ENCODE measurements at places on chromosomes 3 and 15.

DNA sequence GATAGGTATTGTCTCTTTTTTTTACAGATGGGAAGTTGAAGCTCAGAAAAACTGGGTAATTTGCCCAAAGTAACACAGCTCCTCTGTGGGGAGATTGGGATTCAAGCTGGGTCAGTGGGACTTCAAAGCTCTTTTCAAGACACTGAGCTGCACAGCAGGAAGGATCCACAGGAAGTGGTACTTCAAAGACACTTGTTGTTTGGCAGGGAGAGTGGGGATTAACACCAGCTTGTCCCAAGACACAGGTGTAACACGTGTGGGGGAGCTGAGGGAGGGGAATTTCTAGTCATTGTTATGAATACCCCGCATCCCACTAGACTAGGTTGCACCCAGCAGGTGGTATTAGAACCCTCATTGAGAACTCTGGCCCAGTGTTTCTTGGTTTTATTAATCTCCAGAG lies 116.0 kb downstream of the FOXB1 start:
- no peak for DNase-seq

DNA sequence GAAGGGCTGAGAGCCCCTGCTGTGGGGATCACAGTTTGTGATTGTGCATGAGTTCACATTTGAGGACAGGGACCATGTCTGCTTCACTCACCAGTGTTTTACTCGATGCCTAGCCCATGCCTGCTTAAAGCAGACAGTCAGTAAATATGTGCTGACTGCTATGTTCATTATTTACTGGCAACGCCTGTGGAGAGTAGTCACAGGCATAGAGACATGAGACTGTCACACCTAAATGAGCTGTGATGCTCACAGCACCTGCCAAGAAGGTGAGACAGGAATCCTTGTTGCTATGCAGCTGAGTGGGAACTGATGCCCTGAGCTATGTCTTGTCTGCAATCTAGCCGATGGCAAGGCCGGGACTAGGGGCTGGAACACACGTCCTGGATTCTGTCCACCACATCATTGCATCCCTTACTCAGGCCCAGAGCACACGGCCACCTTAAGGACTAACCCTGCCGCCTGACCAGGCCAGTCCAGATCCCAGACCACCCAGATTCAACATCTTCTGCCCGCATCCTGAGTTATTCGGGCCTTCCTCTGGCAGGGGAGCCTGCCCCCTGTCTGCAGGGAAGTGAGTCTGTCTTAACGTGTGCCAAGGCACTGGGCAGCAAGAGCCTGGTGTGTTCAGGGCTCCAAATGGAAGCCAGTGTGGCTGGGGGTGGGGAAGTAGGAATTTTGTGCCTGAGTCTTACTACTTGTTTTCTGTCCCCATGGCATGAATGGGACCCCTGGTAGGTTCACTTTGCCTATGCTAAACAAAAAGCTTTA lies 44.8 kb downstream of the FGD5 start:
- DNase-seq: no peak

- DNase-seq: no peak
Observed at GRCh38 chr3:55089211-55089610, 161.4 kb upstream of the LRTM1 start.

- no peak for DNase-seq
Observed at GRCh38 chr3:17158941-17159682, 274.4 kb downstream of the PLCL2 start.

GRCh38 chr3:78570496-78570895 lies 1197.3 kb downstream of the ROBO1 start:
- DNase-seq: no peak

DNA sequence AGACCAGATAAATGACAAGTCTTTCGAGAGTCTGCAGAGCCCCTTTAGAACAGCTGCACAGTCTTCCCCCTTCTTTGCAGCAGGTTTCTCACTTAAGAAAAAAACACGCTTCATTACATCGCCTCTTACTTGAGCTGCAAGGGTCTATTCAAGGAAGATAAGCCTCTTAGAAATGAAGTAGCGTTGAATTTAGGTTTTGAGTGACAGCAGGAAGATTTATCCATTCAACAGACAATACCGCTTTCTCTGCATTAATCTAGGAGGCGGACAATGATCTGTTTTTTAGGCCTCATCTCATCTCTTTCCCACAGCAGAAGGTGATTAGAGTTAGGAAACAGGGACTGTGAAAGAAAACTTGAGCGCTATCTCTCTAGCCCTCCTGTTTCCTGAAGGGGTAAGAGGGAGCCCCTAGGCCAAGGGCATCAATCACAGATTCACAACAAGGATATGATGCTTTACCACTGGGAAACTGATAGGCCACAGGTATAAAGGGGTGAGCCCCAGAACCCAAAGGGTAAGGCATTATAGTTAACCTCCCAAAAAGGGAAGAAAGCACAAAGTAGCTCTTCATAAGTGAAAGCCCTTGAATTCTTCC lies 84.3 kb downstream of the MECOM start:
- DNase-seq: no peak

GRCh38 chr3:160157321-160157720 lies 67.9 kb upstream of the C3orf80 start:
- no peak for DNase-seq

DNA sequence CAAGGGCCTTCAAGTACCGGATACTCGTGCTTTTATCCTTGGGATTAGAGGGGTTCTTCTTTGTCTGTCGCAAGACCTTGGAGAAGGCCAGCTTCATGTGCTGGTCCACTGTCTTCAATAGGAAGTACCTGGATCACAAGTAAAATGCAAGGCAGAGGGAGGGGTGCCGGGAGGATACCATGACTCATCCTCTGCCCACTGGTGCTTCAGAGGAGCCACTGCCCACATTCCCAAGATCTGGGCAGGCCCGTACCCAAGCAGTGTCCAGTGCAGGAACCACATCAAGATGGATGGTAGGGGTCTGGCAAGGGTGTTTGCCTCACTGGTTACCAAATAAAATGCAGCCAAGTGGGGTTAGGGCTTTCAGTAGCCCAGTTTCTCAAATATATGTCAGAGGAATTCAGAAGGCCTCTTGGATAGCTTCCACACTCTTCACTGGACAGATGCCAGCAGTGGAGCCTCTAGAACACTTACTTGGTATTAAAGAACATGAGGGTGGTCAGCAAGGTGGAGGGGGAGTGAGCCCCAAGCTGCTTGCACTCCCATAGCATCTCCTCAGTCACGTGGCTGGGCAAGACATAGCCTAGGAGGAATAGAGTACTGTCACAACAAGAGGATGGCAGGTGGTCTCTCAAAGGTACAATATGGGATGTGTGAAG lies 3.6 kb upstream of the IMPDH2 start:
- DNase-seq: no peak

- DNase-seq: no peak
Observed at GRCh38 chr3:16140116-16140893, 34.2 kb upstream of the GALNT15 start.

DNA sequence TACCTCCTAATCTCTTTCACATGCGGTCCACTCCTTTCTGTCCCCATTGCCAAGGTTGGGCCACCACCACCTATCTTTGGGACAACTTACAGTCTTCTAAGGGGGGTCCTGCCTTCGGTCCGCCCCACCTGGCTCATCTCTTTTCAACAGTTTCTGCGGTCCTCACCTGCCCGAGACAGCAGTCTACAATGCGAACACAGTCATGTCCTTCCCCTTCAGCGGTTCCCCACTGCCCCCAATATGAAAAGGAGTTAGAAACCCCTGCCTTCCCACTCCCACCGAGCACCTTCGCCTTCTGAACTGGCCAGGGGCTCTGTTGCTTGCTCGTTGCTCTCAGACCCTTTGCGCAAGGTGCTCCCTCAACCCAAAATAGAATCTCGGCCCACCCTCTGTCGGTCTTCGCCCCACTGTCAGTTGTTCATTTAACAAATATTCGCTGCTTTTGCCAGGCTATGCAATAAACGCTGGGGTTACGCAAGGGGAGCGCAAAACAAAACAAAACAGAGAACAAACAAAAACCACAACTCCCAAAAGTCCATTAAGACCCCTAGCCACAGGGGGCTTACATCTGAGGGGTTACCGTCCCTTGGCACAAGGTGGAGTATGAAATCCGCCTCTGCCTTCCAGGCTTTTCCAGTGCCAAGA lies 611 bp upstream of the FANCI start:
- DNase-seq: no peak

GRCh38 chr3:120470870-120471269 lies 20.1 kb upstream of the FSTL1 start:
- no peak for DNase-seq

DNA sequence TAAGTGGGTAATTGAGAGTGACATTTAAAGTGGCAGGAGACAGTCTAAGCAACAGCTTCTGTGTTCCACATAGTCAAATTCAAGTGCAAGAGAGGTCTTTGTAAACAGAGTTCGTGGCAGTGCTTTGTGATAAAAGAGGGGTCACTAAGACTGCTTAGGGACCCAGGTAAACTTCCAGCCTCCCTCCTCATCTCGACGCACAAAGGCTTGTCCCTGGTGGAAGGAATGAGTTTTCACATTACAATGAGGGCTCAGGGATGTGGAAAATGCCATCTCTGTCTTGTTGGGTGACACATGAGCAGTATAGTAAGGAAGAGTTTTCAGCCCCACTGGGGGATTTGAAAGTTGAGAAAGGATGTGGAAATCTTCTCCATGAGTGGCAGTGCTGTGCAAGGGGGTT lies 7.3 kb downstream of the GMNC start:
- DNase-seq: no peak

- no peak for DNase-seq
Observed at GRCh38 chr15:96066126-96066525, 264.4 kb upstream of the NR2F2 start.

DNA sequence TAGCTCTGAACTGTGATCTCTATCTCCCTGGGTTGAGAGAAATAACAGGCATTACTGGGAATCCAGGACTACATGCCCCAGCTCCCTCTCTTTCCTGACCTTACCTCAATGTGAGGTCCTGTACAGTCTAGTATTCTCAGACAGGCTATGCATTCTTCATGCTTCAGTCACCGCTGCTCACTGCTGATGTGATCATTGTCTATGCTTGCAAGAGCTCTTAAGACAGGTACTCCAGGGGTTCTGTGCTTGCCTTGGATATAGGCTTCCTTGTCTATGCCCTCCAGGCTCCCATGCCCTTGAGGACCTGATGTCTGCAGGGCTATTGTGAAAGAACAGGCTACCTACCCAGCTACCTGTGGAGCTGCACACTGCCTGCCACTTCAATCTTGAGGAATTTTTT lies 183.6 kb downstream of the MBNL1 start:
- no peak for DNase-seq

- DNase-seq: no peak
Observed at GRCh38 chr3:3817865-3818264, 18.6 kb downstream of the LRRN1 start.

DNA sequence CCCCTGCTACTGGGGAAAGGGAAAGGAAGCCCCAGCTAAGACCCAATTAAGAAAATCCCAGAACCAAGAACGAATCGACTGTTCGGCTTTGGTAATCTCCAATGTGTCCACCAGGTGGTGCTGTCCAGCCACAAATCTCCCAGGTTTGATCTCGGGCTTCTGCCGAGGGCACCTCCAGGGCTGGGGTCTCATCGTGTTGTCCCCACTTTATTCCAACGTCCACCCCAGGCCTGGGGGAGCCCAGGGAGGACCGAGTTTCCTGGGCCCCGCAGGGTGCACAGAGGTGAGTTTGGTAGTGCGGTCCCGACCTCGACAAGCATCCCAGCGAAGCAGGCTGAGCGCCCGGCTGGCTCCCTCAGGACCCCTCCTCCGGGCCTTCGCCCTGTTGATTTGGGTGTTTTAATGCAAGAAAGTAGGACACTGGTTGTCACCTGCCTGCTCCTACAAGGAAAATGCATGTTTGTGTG lies 185.1 kb downstream of the GOLGA6L6 start:
- no peak for DNase-seq

DNA sequence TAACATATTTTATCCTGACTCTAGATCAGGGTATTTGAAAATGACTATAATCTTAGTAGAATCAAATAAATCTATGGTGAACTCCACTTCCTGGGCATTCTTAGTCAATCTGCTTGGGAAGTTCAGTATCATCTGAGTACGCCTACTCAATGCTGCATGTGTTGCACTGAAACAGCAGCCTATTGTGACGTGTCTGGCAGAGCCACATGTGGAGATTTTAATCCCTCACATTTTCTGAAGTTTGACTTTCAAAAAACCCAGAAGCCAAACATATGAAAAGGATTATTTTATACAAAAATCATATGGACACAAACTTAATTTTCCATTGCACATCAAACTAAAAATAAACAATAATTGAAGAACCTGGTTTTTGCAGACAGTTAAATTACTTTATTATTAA lies 798.3 kb downstream of the ROBO1 start:
- DNase-seq: no peak

DNA sequence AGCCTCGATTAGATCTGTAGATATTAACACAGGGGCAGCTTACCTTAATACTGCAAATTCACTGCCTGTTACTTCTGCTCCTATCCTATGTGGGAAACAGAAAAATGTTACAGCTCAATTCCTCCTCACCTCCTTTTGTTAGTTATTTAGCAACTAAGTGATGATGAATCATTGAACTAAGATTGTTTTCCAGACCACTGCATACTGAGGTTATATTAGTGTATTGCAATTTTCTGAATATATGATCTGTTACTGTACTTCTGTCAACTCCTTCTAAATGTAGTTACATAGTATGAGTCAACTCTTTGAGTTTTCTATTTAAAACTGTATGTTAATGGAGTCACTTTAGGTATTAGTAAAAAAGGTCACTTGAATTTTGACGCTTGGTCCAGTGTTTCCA lies 331.5 kb upstream of the SLCO3A1 start:
- DNase-seq: no peak

- no peak for DNase-seq
Observed at GRCh38 chr15:55741833-55742497, 987 bp downstream of the PRTG start.

DNA sequence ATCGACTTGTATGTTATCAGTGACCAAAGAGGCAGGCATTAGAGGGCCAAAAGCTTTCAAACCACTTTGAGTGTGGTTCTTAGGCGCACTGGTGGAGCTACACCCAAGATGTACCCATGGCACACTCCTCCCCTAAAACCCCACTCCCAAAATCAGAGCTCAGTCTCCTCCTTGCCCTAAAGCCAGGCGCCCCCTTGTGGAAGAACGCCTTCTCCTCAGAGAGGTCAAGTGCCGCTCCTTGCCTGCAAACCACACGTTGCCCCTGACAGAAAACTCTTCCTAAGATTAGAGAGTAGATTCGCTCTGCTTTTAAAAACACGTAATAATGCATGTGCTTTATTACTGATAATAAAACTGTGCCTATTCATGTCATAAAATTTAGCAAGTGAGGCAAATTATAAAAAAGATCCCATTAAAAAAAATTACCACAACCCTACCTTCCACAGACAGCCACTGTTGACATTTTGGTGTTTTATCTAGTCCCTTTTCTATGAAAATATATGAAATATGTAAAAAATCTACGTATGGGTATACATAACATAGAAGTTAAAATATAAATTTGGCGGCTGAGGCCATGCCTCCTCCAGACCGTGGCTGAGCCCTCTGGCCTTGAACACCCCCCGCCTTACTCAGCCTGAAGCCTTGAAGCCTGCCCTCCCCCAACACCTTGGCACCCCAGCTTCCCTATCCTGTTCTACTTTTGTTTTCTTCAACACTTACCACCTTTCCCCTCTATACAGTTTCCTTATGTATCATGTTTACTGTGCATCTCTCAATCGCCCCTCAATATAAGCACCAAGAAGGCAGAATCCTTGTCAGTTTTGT lies 33.5 kb downstream of the BCL2L10 start:
- no peak for DNase-seq
